HEK293T (cell line): ENCODE measurements at places on chromosomes 5 and 9.

DNA sequence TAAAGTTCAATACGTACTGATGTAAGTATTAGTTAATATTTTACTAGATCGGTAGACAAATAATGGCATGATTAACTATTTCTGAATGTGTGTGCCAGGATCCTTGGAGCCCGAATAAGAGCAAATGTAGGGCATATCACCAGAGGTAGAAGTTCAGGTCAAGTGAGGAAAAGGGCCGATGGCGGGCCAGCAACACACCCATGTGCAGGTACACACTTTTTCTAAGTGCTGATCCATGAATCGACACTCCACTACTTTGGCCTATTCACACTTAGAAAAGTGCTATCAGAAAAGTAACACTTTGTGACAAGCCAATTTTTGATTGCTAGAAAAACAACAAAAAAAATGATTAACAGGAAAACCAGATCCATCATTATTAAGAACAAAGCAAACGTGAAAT, 150.3 kb downstream of the AUH start:
- DNase-seq: no peak

- no peak for DNase-seq
Measured at GRCh38 chr9:8637626-8638025, 838.0 kb upstream of the DMAC1 start.

GRCh38 chr5:158880483-158881001, 219.2 kb downstream of the EBF1 start:
- DNase-seq: no peak

DNA sequence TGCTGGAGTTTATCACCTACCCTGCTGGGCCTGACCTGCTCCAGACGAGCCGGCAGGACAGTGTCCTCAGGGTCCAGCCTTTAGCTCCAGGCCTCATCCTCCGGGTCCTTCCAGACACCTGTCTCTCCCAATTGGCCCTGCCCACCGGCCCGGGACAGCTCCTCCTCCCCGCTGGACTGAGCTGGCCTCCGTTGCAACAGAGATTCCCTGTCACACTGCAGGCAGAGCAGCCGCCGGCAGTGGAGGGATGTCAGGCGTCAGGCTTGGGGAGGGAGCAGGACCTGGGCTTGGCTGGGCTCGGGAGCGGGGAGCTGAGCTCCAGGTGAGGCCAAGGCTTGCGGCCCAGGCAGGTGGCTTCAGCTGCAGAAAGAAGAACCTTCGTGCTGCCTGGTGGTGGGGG, 1.7 kb downstream of the KCNT1 start:
- DNase-seq: no peak

DNA sequence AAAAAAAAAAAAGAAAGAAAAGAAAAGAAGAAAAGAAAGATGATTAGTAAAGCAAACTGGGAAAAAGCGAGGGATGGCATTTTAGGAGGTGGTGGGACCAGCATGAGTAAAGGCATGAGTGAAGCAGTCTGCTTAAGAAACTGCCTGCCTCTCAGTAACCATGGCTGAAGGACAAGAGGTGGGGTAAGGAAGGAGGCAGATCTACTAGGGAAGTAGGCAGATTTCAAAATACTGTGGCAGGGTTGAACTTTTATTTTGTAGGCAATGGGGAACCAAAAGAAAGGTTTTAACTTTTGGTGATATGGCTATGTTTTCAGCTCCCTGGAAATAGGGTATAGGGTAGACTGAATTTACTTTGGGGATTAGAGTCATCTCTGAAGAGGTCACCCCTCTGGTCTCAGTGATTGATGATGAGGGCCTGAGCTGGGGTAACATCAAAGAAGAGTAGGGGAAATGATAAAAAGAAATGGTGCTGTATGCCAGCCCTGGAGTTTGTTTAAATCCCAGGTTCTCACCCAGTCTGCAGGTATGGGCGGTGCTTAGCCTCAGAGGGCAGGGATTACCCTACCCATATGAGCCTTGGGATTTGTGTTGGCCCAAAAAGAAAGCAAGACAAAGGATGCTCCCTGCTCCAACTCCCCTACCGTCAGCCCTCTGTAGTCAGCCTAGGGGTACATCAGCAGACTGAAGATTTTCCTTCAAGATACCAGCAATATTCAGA, 316.2 kb downstream of the CWC27 start:
- no peak for DNase-seq

- DNase-seq: peak; percentile 52
Measured at GRCh38 chr9:133584559-133585476, 24.4 kb downstream of the FAM163B start.

DNA sequence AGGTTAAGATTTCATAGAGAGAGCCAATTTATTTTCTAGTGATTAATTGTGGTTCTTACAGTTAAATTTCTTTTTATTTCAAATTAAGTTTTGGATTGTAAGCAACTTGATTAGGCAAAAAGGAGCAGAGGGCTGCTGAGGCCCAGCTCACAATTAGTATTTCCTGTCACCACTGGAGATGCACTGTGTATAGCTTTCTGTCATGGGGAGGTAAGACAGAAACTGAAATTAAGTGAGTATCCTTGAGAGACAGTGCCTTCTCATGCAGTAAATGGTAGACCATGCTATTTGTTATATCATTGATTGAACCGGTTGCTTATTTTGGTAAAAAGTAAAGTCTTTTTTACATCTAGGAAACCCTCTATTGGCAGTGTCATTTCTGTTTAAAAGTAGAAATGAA, 190.7 kb downstream of the CCDC171 start:
- DNase-seq: no peak

GRCh38 chr9:13395156-13395555, 115.7 kb upstream of the MPDZ start:
- no peak for DNase-seq

DNA sequence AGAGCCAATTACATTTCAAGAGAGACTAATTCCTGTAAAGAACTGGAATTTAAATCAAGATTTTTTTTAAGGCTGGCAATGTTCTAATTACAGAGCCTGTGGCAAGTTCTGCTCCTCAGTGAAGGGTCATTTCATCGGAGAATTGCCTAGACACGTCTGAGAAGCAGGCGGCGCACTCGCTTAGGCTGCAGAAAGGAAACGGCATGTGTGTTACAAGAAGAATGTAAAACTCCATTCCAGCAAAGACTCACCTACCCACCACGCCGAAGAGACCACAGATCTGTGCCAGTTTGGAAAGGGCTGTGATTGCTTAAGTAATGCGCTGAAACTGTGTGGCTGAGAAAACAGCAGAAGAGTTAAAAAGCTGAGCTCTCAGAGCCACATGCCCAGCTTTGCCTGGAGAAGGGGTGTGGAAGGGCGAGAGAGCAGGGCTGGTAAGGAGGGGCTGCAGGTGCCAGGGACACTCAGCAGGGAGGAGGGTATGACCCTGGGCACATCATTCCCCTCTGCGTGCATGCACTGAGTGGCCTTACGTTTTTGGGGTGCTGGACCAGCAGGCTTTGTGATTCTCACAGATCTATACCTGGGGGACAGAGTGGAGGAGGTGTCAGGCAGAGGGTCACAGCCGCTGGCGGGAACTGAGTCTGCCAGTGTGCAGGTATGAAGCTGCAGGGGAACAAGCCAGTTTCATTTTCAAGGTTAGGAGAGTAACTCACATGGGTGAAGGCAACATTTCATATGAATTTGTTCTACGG, 17.8 kb upstream of the SLC25A51 start:
- DNase-seq: no peak

- no peak for DNase-seq
Measured at GRCh38 chr5:165272436-165272835, 1767.0 kb downstream of the MAT2B start.

- DNase-seq: peak; percentile 11
Measured at GRCh38 chr9:103789686-103790085, 304.4 kb upstream of the SMC2 start.

GRCh38 chr5:97149709-97150108, 7.3 kb upstream of the LIX1 start:
- DNase-seq: no peak

DNA sequence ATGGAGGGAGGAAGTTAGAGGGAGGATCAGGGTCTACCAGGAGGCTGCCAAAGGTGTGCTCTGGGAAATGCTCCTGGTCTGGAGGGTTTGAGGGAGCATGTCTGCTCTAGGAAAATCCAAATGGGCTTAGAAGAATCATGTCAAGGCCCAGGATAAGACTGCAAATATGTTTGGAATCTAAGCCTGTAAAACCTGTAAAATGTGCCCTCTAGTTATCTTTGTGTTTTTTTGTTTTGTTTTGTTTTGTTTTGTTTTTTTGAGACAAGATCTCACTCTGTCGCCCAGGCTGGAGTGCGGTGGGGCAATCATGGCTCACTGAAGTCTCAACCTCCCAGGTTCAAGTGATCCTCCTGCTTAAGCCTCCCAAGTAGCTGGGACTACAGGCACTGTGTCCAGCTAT, 135.4 kb downstream of the FGF1 start:
- DNase-seq: no peak

- no peak for DNase-seq
Measured at GRCh38 chr9:22454016-22454415, 7.4 kb downstream of the DMRTA1 start.

DNA sequence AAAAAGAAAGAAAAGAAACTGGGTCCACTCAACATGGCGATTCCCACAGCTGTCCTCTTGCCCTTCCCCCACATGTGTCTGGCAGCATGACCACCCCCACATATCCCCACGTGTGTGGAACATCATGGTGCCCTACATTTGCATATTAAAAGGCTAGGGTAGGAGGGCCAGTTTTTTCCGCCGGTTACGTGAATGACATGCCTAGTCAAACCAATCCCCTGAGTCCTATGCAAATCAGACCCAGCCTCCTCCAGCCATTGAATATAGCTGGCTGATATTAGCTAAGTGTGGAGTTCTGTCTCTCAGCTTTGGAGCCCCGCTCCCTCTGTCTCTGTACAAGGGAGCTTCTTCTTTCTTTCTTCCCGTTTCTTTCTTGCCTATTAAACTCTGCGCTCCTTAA, 33.0 kb upstream of the CCDC112 start:
- DNase-seq: no peak

DNA sequence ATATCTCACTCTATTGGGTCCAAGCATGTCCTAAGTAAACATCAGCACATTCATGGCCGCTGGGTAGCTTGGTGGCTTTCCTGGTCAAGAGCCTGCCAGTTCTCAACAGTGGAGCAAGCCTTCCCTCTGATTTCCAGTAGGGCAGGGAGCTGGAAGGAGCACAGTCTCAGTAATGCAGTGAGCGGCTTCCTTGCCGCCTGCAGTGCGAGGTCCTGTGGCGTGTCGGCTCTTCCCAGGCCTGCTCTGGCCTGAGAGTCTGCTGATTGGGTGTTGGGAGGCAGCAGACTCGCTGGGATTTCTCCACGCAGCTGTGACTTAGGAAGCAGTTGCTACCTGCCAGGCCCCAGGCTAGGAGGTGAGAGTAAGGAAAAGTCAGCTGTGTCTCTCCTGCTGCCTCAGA, 51.3 kb downstream of the SPTAN1 start:
- DNase-seq: no peak

DNA sequence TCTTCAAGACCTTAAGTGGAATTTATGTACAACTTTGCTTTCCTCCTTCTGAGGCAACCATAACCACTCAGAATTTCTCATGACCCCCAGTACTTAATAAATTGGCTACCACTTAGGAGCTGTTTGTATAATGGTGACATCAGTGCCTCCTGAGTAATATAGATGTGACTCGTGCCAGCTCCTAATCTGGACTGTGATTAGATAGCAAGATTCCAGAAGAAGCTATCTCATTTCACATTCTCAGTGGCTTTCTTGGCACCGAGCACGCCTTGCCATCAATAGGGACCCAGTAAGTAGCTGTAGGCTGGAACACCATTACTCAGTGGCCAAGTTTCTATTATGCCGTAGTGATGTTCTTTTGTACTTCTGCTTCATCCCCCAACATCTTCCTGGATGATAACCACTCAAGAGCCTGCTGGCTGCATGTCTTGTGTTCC, 228.8 kb downstream of the CD180 start:
- DNase-seq: no peak

GRCh38 chr9:6598249-6598725, 47.2 kb downstream of the GLDC start:
- no peak for DNase-seq

GRCh38 chr5:96752341-96753016, 55.3 kb downstream of the ERAP1 start:
- DNase-seq: peak; percentile 40

DNA sequence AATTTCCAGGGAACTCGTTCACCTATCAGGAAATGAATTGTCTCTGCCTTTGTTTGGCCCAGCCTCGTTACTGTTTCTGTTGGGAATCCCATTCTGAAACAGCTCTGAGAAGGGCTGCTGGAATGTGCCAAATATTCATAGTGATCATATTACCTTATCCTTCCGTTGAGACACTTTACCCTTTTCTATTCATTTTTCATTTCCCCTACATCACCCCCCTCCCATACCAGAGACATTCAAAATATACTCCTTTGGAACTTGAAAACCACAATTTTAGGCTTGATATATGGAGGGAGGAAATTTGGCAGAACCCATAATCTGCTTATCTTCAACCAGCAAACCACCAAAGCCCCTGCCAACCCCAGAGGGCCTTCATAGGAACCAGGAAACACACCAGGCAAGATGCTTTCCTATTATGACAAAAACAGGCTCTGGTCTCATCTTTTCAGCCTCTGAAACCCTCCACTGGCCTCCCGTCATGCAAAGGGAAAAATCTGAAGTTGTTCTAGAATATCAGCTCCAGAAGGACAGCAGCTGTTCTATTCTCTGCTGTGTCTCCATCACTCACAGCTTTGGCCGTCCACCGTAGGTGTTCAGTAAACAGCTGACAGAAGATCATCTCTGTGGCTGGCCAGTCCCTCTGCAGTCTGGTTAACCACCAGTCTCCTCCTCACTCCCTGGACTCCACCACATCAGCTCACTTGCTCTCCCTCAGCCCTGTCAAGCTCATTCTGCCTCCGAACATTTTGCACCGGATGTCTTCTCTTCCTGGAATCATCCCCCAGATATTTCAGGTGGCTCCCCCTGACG, 217.2 kb upstream of the WWC1 start:
- no peak for DNase-seq

- DNase-seq: no peak
Measured at GRCh38 chr5:6631441-6631840, 1.4 kb downstream of the NSUN2 start.

GRCh38 chr9:78030296-78030552, 1.4 kb downstream of the GNAQ start:
- DNase-seq: peak; percentile 21

DNA sequence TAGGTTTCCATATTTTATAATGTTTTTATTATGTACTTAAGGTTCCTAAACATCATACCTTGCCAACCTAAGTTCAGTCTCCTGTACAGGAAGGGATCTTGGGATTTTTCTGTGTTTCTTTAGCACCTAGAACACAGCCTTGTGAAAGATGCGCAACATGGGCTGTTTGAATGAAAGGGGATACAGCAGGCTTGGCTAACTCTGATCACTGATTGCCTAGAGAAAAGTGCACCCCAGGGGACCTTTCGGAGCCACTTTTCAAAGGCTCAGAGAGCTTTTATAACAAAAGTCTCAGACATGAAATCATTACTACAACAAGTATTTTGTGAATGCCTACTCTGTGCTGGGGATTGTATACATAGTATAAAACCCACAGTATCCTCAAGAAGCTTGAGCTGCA, 261.6 kb downstream of the BNC2 start:
- no peak for DNase-seq

- no peak for DNase-seq
Measured at GRCh38 chr5:90560771-90561170, 2.2 kb downstream of the ADGRV1 start.

GRCh38 chr5:89055015-89055694, 172.2 kb upstream of the MEF2C start:
- DNase-seq: no peak
